ENCODE measurements at places on chromosomes 2 and 18. TPM values are rescaled to one million over a fixed set of nuclear protein-coding genes. Genes with fewer than 3 reads are reported as not detected.

Gene NPPC
- total RNA-seq, result not detected

Gene DSEL
- total RNA-seq, result 0.46 TPM

Gene RAD51AP2
- total RNA-seq, result not detected

DNA sequence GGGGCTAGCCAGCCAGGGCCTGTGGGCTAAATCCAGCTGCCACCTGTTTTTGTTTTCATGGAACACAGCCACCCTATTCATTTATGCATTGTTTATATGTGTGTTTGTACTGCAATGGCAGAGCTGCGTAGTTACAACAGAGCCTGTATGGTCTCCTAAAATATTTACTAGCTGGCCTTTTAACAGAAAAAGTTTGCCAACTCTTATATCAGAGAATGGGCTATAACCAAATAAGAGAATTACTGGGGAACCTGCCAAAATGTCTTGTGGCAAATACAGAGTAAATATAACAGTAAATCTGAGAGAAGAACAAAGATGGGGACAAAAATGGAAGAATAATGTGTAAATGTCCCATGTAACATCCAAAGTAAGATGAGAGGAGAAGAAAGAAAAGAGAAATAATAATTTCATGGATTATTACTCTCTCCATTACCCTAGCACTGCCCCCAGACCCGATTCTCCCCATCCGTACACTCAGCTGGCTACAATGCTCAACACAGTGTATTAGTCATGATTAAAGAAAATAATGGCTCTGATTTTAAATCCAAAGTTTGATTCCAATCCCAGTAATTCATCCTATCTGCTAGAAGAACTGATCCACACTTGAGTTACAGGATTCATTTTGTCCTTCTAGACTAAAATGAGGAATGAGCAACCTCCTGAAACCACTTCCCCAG, 249.3 kb downstream of the LRATD1 start:
- no peak overlapping the region for H3K4me3 ChIP-seq
- no peak overlapping the region for H3K27ac ChIP-seq

- no peaks in the 10 kb centered on the region for H3K27me3 ChIP-seq
- H3K4me1 ChIP-seq, result no peaks in the 10 kb centered on the region
- no peaks in the 10 kb centered on the region for H3K36me3 ChIP-seq
- no peak overlapping the region for H3K4me3 ChIP-seq
These were observed 86.9 kb upstream of the RBBP8 start for GRCh38 chr18:22846088-22846683.

GRCh38 chr2:39858677-39859076, 79.6 kb upstream of the THUMPD2 start:
- H3K27ac ChIP-seq, result no peak overlapping the region
- no peaks in the 10 kb centered on the region for H3K4me1 ChIP-seq
- no peaks in the 10 kb centered on the region for H3K27me3 ChIP-seq
- no peak overlapping the region for H3K4me3 ChIP-seq
- no peaks in the 10 kb centered on the region for H3K36me3 ChIP-seq
- DNase-seq, result no peak

DNA sequence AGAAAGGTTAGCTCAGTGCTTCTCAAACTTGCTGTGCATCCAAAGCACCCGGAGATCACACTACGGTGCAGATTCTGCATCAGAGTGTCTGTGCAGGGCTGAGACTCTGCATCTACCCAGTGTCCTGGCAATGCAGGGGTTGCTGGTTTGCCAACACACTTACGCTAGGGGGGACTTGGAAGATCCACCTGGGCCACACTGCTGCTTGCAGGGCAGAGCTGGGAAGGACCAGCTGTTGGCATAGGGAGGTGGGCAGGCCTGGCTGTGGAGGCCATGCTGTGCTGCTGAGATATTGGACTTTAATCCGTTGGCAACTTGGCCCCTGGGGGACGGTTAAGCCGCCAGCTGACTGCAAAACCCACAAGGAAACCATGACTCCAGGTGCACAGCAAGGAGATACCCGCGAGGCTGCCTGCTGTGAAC, 397.6 kb upstream of the HS6ST1 start:
- no peaks in the 10 kb centered on the region for H3K4me1 ChIP-seq
- H3K27ac ChIP-seq, result no peak overlapping the region
- H3K36me3 ChIP-seq, result no peaks in the 10 kb centered on the region
- H3K4me3 ChIP-seq, result no peak overlapping the region

- H3K4me3 ChIP-seq, result no peak overlapping the region
- H3K27ac ChIP-seq, result no peak overlapping the region
- H3K36me3 ChIP-seq, result no peaks in the 10 kb centered on the region
- DNase-seq, result no peak
- H3K27me3 ChIP-seq, result no peaks in the 10 kb centered on the region
- no peaks in the 10 kb centered on the region for H3K4me1 ChIP-seq
These were observed 94.4 kb upstream of the XPO1 start for GRCh38 chr2:61632276-61633169.

DNA sequence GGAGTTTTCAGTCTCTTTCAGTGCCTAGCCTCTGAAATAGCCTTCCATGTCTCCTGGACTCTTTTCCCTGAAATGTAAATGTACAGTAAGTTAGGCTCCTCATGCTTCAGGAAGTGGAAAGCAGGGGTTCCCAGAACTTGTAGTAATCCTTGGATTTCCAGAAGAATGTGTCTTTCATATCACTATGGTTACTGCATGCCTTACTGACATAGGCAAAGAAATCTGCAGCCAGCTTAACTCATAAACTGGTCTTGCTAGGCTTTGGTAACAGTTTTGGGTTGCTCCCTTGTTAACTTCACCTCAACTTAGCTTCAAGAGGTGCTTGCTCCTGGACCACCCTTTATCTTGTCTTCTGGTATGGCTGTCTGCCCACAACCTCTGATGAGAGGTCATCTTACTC, 686.8 kb upstream of the DDX18 start:
- no peak overlapping the region for H3K27ac ChIP-seq
- no peaks in the 10 kb centered on the region for H3K4me1 ChIP-seq
- no peak for DNase-seq
- H3K4me3 ChIP-seq, result no peak overlapping the region

Data from CD8-positive, alpha-beta memory T cell (primary cell).